Activated T-helper 1 cell treated with anti-CD3 and anti-CD28 coated beads, Interleukin-2, amount 50 U/mL, for 16 hours (primary cell): ENCODE measurements at places on chromosomes 16 and 17.

DNA sequence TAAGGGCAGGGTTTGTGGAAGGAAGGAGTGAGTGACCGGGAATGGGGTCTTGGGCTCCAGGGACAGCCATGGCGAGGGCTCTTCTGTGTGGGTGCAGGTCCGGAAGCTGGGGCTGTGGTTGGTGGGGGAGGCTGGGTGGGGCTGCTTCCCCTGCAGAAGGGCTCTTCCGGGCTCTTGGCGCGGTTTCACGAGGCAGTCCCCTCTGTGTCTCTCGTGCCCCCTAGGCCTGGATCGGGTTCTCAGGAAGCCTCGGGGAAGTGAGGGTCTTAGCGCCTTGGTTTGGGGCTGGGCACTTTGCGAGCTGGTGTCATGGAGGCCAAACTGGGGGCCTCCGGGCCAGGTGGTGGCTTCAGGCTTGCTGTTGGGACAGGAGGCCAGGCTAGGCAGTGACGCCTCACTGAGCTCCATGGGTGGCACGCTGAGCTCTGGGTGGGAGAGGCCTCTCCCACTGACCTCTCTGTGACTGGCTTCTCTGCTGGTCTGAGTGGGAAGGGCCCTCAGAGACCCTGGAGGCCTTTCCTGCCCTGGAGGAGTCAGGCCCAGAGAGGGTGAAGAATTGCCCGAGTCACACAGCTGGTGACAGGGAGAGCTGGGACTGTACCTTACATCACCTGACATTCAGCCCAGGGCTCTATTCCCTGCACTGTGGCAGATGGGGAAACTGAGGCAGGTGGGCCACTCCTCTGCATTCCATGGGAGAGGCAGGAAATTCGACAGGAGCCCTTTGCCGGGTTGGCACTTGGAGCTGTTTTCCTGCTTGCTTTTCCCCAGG is 8.2 kb downstream of the ADCY7 start:
- peak; percentile 25 for DNase-seq

- no peak for DNase-seq
Observed at GRCh38 chr17:10001306-10001873, 96.3 kb upstream of the RCVRN start.

DNA sequence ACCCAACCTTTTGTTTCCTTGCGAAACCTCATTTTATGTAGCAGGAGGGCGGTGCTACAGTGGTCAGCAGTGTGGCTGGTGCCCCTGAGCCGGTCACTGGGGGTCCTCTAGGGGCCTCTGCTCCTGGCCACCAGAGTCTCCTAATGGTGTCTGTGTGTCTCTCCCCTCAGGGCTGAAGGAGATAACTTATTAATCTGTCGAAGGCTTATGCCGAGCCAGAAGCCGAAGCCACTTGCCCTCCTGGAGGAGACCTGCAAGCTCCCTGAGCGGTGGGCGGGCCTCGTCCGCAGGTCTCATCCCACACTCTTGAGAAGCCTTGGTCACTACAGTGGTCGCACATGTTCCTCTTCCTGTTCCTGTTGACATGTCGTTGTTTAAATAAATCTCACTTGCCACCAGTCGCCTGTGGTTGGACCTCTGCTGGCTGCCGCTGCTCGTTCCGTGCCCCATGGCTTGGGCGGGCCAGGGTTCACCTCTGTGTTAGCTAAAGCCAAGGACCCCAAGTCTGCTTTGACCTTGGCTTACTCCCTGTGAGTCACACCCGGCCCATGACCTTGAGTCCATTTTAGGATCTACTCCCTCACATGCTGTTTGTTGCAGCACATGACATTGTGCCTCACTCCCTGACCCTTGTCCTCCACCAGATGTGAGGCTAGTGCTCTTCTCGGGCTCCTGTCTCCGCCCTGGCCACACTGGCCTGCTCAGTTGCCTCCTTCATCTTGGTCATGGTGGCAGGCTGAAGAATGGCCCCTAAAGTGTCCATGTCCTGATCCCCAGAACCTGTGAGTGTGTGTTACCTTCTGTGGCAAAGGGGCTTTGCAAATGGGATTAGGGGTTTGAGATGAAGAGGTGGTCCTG is 38.7 kb upstream of the AQP8 start:
- no peak for DNase-seq

- DNase-seq: no peak
Observed at GRCh38 chr16:50496990-50497389, 51.2 kb upstream of the NKD1 start.

GRCh38 chr17:77281904-77282367 is 141.2 kb downstream of the SEC14L1 start:
- DNase-seq: no peak

- DNase-seq: no peak
Observed at GRCh38 chr17:45438931-45439610, 6.4 kb upstream of the ARHGAP27 start.
